ENCODE measurements at places on chromosomes 16 and 17.
A peak's percentile ranks its signal among the peaks of the same experiment; 100 is the strongest.

DNA sequence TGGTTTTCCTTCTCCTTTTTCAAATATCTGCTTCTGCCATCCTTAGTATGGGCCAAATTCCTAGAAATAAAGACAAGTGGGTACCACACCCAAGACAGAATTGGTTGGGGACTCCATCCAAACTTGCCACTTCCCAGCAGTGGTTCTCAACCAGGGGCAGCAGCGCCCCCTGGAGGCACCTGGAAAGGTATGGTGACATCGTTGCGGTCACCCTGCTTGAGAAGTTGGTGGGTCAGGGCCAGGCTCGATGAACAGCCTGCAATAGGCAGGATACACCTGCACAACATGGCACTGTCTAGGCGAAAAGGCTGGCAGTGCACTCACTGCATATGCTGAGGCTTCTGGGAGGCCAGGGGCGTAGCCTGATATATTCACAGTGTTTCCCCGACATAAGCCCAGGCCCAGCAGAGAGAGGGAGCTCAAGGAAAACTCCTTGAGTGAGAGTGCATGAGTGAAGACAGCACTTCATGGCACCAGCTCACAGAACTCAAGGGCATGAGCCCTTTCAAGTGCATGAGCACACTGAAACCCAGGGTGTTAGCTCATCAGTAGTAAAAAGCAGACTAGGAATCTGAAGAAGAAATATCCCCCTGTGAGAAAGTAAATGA lies 57.7 kb downstream of the CMC2 start:
- DNase-seq: no peak

DNA sequence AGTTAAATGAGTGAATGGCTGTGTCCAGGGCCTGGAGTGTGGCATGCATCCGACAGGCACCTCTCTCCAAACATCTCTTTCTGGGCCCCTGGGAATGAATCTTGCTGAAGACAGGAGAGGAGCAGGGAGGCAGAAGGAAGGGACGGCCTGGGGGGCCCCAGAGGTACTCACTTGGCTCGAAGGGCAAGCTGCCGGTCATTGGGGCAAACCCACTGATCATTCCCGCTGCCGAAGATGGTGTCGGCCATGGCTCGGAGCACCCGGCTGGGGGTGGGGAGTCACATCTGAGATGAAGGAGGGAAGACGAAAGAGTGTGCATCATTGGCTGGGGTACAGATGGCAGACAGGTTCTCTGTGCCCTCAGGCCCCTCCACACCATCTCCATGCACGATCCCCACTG lies 25.3 kb downstream of the RPH3AL start:
- DNase-seq: no peak

DNA sequence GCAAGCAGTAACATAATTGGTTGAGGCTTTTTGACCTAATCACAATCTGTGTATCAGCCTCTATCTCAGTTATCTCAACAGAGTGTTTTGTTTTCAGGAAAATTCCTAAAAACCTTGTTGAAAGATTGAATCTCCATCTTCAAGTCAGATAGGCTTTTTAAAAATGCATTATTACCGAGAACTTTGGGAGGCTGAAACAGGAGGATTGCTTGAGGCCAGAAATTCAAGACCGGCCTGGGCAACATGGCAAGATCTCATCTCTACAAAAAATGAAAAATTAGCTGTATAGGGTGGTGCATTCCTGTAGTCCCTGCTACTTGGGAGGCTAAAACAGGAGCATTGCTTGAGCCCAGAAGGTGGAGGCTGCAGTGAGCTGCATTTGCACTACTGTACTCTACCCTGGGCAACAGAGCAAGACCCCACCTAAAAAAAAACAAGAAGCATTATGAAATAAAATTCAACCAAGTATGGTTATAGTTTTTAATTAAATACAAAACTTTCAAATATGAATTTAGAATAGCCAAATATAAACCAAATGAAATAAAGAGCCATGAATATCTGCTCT lies 68.4 kb downstream of the VMP1 start:
- no peak for DNase-seq

DNA sequence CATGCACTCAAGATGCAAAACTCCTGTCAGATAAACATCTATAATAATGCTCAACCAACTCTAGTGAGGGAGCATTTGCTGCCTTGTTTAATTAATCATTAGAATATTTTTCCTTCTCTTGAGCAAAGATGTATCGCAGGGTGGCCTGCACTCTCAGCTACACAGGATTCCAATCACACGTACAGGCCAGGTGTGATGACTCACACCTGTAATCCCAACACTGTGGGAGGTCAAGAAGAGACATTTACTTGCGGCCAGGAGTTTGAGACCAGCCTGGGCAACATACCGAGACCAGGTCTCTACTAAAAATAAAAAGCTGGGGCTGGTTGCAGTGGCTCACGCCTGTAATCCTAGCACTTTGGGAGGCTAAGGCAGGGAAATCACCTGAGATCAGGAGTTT lies 49.1 kb downstream of the ARHGAP17 start:
- no peak for DNase-seq

GRCh38 chr17:72931163-72931562 lies 161.3 kb downstream of the SLC39A11 start:
- no peak for DNase-seq

GRCh38 chr17:82014432-82014831 lies 8.2 kb downstream of the CENPX start:
- no peak for DNase-seq

- DNase-seq: no peak
Measured at GRCh38 chr16:1993731-1994131, 4.0 kb downstream of the SYNGR3 start.

- no peak for DNase-seq
Measured at GRCh38 chr16:1647856-1648255, 30.2 kb upstream of the JPT2 start.

- DNase-seq: no peak
Measured at GRCh38 chr16:50252082-50252611, 14.2 kb upstream of the ADCY7 start.

- DNase-seq: no peak
Measured at GRCh38 chr16:82684256-82684655, 57.5 kb downstream of the CDH13 start.

GRCh38 chr16:27334838-27335237 lies 21.1 kb downstream of the IL4R start:
- DNase-seq: no peak

DNA sequence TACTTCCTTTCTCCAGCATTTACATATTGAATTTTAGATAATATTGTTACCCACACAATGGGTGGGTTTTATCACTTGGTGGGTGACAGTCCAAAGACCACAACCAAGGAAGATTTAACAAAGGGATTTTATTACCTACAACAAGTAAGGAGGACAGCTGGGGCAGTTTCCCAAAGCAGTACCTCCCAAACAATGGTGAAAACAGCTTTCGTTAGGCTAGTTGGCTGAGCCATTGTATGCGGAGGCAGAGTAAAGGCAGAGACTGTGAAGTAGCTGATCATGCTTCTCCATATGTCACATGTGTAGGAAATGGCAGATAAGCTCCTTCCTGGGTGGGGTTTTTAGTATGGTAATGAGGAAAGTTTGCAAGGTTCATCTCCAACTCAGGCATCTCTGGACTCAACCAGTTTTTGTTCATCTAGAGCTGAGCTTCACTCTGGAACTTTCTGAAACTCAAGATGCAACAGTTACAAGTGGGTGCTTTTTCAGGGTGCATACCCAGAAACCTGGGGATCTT lies 104.3 kb upstream of the PSMD7 start:
- no peak for DNase-seq

DNA sequence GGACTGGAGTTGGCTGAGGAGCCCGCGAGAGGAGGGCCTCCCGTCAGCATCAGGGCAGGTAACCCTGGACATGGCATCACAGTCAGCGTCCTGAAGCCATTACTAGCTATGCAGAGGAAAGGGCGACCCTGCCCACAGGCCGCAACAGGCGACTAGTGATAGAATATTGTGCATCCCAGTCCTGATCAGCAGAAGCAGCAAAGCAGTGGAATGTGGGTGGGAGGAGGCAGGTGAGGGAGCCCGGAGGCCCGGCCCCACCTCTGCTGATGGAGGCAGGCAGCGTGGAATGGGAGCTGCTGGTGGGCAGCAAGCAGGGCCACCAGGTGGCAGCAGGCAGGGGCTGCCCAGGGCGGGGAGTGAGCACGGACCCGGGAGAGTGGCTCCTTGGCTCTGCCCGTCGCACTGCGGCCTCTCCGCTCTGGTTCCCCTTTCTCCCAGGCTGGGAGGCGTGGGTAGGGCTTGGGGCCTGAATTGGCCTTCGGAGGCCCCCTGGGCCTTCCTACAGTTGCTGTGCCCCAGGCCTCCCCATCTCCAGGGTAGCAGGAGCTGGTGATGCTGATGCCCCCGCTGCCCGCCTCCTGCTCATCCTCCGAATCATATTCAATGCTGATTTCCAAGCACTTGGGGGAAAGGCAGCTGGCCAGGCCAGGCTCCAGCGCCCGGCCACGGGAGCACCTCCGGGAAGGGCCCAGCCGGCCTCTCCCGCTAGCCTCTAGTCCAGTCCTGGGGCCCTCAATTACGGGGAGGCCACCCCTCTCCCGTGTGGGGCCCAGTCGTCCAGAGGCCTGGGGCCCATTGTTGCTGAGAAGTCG lies 20.2 kb downstream of the TSPOAP1 start:
- DNase-seq: no peak

- no peak for DNase-seq
Measured at GRCh38 chr16:89084814-89085612, 8.6 kb upstream of the ACSF3 start.

- no peak for DNase-seq
Measured at GRCh38 chr16:66154801-66155200, 211.7 kb upstream of the CDH5 start.

DNA sequence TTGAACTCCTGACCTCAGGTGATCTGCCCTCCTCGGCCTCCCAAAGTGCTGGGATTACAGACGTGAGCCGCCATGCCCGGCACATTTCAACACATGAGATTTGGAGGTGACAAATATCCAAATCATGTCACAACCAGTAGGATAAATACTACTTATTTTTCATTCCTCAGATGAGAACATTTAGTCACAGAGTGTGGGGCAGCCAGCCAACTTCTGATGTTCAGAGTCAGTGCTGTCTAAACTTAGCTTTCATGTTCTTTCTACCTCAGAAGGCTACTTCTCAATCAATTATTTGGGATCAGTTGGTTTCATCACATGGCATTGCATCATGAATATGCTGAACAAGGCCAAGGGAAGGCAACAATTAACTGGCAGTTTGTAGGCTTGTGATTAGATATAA lies 134.5 kb downstream of the CDH13 start:
- no peak for DNase-seq

- peak; percentile 75 for DNase-seq
Measured at GRCh38 chr17:75848523-75849278, 4.5 kb upstream of the UNC13D start.

DNA sequence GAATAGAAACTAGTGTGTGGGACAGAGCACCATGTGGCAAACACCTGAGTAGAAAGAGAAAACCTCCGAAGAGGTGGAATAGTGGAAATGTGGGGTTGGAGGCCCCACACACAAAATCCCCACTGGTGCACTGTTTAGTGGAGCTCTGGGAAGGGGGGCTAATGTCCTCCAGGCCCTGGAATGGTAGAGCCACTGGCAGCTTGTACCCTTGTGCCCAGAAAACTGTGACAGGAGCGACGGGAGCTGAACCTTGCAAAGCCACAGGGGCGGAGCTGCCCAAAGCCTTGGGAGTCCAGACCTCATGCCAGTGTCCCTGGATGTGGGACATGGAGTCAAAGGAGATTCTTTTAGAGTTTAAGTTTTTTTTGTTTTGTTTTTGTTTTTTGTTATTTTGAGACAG lies 50.6 kb downstream of the RNF112 start:
- no peak for DNase-seq

DNA sequence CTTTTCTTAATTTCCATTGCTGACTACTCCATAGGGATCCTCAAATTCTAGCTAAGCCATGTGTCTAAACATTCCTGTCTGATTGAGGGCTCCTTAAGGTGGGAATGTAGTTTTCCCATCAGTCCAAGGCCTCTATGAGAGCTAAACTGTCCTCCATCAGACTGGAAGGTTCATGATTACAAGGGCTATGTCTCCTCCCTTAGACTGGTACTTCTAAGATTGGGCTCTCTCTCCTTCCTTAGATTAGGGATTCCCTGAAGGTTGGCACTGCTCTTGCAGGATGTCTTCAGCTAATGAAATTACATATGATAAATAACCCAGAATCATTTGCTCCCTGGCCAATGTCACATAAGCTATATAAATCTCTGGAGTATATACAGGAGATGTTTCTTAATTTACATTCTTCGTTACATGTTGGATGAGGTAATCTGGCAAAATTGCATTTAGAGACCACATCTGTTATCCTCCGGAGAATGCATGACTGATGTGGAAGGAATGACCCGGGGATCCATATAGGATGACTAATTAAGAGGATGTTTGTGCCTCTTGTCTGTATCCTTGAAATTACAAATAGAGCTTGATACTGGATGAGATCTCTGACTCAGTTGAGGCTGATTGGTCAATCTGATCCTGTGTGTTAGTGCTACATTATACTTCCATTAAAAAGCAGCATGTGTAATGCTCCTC lies 14.2 kb downstream of the B4GALNT2 start:
- no peak for DNase-seq

- DNase-seq: no peak
Measured at GRCh38 chr17:63493411-63493810, 16.6 kb downstream of the ACE start.

DNA sequence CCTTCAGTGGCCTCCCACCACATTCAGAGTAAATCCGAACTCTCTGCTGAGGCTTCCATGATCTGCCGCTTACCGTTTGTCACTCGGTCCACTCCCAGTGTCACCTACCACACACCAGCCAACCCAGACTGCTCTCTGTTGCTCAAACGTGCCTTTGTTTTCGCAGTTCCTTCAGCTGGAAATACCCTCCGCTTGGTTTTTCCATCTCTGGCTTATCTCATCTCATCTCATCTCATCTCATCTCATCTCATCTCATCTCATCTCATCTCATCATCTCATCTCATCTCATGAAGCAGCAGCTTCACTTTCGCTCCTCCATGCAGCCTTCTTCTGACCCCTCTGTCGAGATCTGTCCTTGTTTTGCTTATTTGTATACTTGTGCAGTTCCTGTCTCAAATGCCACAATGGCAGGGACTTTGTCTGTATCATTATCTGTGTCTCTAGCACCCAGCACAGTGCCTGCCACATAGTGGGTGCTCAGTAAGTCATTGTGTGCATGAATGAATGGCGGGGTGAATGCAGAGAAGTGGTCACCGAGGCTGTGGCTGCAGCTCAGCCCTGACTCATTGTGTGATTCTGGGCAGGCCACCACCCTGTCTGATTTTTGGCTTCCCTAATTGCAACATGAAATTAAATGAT lies 3.8 kb upstream of the SNX20 start:
- no peak for DNase-seq

DNA sequence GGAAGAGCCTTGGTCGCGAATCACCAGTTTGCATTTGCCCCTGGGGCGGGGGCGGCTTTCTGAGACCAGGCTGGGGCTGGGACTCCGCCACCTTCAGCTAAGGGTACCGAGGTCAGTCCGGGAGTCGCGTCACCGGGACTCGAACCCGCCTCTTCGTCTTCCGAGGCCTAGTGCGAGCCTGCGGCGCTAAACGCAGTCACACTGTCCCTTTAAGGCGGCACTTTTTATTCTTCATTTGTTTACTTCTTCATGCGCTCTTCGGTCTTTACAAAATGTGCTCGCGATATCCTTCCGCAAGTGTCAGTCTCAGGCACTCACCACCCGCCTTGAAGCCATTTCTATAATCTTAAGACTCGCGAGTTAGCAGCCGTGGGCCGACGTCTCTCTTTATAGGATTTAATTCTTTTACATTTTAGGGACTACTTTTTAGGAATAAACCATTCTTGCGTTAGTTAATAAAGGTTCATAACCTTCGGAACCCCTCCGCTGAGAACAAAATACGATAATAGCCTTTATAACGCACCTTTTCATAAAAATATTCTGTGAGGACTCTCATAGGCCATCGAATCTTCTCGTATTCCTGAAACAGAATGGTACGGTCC lies 593 bp upstream of the HEXIM1 start:
- DNase-seq: peak; percentile 67

- no peak for DNase-seq
Measured at GRCh38 chr16:77823067-77823466, 34.7 kb downstream of the VAT1L start.

Data from T follicular helper cell (primary cell).